ENCODE measurements at places on chromosomes 5 and 9. TPM values are rescaled to one million over a fixed set of nuclear protein-coding genes. Genes with fewer than 3 reads are reported as not detected.

UCK1 gene
- total RNA-seq = 40.2 TPM

TLE1 gene
- 36.6 TPM for total RNA-seq

DNA sequence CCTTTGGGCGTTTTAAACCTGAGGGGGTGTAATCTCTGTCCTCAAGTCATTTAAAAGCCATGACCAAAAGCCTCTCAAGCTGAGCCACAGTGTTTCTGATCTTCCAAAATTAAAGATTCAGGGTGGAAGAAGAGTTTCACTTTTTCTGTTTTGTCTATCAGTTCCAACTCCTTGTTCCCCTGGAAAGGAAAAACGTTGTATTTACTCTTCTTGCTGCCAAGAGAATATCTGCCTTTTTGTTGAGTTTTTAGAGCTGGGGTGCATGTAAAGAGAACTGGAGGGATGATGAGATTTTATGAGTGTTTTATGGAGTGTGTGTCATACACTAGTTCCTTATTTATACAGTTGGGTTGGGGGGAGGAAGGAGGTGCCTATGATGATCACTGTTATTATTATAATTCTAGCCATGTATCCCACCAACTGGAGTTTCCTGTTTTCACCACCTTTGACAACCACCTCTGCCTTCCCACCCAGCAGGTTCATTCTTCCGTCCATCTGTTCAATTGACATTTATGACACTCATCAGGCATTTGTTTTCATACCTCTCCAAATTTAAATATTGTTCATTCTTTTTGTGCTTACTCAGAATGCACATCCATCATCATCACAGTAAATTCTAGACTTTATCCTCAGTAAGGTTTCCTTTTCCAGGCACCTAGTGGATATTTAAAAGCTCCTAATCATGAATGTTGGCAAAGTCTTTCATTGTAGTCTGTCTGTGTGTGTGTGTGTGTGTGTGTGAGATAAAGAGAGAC, 97.9 kb upstream of the MPDZ start:
- no peak for DNase-seq

DNA sequence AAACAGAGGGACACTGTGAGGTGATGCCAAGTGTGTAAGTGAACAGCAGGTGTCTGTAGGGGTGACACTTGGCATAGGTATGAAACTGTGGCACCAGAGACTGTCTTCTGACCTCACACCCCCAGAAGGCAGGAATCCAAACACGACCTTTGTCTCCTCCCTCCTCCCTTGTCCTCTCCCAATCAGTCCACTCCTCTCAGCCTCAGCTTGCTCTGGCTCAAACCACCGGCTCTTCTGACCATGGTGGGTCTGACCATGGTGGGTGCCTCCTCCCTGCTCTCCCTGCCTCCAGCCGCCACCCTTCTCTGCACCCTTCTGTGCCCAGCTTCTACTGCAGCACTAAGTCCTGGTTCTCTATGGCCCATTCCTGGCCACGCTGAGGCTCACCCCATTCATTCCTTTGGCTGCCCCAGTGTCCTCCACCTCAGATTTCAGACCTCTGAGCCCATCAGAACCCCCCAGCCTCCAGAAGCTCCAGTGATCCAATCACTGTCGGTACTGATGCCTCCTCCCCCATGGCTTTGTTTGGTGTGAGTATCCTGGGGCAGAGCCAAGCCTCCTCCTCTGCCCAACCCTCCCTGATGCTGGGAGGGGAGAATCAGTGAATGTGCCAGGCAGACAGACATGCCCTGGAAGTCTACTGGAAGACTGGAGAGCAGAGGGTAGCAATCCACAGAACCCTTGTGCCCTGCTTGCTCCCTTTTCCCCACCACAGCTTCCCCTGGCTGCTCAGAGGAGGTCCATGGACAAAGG, 1.7 kb upstream of the ARID3C start:
- peak; percentile 89 for DNase-seq

DNA sequence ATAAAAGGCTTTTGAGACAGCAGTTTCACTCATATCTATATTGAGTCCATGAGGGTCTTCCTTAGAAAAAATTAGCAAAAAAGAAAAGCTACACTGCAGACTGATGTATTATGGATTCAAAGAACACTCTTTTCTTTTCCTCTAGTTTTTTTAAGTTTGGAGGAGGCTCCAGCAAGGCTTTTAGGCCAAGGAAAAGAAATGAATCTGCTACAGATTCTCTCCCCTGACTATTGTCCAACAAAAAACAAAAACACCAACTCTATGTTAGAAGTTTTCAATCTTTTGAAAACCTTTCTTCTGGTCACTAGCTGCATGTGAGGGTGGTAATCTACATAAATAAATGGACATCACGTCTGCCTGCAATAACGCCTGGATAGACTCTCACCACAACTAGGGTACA, 310.4 kb downstream of the ARL15 start:
- no peak for DNase-seq

DNA sequence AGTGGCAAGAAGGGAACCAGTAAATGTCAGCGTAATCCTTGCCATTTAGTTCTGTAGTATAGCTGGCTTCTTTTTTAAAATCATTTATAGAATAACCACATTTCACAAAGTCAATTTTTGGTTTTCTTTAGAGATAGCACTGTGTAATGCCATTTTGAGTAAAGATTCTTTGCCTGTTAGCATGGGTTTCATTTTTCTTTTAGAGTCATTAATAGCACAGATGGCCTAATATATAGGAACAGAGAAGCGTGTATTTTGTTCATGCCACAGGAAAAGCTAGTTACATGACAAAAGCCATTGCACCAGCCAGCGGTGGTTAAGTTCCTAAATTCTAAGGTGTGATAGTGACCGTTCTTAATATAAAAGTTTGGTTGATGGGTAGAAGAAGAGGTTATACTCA, 1363.9 kb downstream of the MAT2B start:
- DNase-seq = no peak

DNA sequence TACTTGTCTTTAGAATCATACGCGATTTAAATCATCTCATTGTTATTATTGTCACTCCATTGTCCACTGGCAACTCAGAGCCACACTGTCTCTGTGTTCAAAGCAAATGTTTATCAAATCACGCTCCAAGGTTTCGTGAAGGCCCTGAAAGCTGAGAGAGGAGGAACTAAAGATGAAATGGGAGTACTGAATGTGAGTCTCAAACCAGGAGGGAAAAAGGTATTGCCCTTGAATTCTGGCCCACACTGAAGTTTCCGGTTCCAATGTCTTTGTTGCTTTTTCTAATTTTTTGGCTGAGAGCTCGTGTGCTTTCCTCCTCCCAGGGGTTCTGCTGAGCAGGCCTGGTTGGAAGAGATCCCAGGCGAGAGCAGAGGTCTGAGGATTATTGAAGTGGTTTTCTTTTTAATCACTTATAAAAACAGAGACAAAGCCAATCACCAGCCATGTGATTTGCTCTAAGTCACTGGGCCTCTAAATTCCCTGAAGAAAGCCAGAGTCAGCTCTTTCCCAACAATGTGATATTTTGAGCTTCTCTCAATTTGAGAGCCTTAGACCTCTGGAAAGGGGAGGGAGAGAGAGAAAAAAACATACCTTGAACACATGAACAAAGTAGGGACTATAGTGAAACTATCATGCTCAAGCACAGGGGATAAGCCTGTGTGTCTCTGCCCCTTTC, 420.8 kb upstream of the GRAMD2B start:
- DNase-seq = peak; percentile 73

DNA sequence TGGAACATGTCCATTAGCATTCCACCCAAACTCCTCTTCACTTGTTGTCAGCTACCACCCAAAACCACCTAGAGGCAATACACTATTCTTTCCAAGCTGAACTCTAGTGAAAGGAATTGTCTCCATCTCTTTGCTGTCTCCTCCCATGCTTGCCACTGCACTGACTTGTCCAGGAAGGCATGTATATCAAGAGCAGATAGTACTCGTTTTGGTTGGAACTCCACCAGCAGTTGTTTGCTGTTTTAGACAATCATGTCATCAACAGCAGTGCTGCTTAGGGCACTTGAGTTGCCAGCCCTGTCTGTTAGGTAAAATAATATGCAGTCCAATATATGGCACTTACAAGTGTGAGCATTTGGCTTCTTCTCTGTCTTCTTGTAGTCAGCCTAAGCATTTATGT, 80.0 kb upstream of the SAP30L start:
- no peak for DNase-seq

- no peak for DNase-seq
These were observed 1382.4 kb upstream of the WWC1 start for GRCh38 chr5:166909040-166909439.

DNA sequence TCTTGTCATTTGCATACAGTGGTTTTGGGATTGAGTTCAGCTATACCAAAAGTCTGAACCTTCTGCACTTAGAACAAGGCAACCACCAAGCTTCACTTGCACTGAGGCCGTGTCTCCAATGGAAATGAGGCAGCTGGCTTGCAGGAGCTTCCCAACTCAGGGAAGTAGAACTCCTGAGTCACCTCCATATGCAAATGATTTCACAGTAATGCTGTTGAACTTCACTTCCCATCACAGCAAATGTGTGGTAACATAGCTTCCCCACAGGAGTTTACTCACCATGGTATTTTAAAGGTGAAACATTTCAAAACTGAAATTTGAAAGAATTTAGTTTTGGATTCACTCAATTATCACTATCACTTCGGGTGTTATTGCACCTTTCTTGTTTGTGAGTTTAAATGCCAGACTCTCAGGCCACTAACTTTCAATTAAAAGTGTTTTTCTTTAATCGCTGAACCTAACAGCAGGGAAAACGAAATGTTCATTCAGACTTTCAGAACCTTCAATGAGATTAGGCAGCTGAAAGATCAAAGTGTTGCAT, 9.0 kb downstream of the CD274 start:
- DNase-seq = no peak

- no peak for DNase-seq
These were observed 27.4 kb downstream of the LNPEP start for GRCh38 chr5:96963267-96963666.

- DNase-seq = no peak
These were observed 23.9 kb downstream of the SRP19 start for GRCh38 chr5:112885001-112885400.

- no peak for DNase-seq
These were observed 800.1 kb downstream of the BRINP1 start for GRCh38 chr9:118569148-118569547.

DNA sequence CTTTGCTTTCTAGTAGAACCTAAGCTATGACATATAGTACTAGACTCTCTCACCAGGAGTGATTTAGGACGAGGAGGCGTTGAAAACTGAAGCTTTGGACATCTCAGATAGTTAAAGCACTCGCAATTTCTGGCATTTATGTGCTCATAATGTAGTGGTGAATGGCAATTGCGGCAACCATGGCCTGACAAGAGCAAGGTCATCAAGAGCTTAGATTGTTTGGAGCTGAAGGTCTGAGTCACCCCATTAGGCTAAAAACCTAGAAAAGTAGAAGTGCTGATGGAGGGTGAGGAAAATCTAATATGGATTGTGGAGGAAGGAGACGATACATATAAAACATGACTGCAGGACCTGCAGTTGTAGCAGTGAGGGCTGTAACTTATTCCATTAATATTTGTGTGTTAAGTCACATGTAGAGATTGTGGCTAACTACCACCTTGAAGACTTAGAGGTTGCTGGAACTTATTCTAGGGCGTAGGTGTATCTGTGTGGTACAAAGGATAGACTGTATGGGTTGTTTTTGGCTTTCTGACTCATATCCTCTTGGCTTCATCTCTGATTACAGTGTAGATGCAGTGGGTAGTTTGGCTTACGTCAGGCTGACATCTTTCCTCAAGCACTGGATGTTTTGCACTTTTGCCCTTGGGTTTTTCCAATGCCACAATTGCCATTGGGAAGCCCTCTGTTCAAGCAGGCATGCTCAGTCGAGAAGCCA, 138.9 kb upstream of the CDKN2B start:
- no peak for DNase-seq

DNA sequence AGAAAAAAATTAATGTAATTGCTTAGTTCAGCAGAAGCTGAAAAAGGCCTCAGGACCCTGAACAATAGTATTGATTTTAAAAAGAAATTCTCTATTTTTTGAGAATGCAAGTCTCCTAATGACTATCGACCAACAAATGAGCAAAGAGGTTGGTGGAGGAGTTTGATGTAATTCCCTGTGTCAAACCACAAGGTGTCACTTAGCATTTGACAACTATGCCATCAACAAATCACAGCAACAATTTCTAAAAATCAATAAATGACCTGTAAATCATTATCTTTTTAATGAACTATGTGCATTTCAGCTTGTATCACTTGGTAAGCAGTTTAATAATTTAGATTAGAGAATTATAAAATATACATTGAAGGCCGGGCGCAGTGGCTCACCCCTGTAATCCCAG, 133.7 kb downstream of the PRELID2 start:
- DNase-seq = no peak

GRCh38 chr5:42691413-42691937, 65.1 kb upstream of the CCDC152 start:
- DNase-seq = no peak

IL13 gene
- not detected for total RNA-seq

TLX3 gene
- not detected for total RNA-seq

- no peak for DNase-seq
These were observed 115.2 kb downstream of the SIL1 start for GRCh38 chr5:139082813-139083498.

IFNB1 gene
- not detected for total RNA-seq

GRCh38 chr5:151060742-151061141, 20.1 kb downstream of the TNIP1 start:
- DNase-seq = no peak

PAEP gene
- not detected for total RNA-seq

SHISAL2B gene
- total RNA-seq = not detected

DNA sequence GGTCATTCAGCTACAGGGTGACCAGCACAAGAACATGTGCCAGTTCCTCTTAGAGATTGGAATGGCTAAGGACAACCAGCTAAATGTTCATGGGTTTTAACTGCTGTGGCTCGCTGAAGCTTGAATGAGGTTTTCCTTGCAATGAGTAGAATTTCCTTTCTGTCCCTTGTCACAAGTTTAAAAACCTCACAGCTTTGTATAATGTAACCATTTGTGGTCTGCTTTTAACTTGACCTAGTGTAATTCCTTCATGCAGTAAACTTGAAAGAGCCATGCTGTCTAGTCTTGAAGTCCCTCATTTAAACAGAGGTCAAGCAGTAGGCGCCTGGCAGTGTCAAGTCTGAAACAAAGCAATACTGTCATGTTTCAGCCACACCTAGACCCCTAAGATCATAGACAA, 181.3 kb upstream of the DMRT1 start:
- no peak for DNase-seq

GRCh38 chr9:23011669-23012068, 565.0 kb downstream of the DMRTA1 start:
- DNase-seq = no peak

GFRA3 gene
- total RNA-seq = not detected

DNA sequence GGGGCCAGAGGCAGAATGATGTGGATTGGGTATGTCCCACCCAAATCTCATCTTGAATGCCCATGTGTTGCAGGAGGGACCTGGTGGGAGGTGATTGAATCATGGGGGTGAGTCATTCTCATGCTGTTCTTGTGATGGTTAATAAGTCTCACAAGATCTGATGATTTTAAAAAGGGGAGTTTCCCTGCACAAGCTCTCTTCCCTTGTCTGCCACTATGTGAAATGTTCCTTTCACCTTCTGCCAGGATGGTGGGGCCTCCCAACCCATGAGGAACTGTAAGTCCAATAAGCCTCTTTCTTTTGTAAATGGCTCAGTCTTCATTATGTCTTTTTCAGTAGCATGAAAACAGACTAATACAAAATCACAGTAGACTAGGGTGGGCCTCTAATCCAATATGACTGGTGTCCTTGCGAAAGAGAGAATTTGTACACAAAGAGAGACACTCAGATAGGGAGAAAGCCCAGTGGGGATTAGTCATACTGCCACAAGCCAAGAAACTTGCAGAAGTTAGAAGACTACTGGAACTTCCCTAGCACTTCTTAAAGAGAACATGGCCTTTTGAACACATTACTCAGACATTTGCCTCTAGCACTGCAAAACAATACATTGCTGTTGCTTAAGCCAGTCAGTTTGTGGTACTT, 68.4 kb downstream of the ANXA1 start:
- no peak for DNase-seq

HEMGN gene
- total RNA-seq = 0.33 TPM

- no peak for DNase-seq
These were observed 567.4 kb downstream of the CCDC171 start for GRCh38 chr9:16120231-16120641.
